ENCODE measurements at places on chromosomes 6 and 20.

DNA sequence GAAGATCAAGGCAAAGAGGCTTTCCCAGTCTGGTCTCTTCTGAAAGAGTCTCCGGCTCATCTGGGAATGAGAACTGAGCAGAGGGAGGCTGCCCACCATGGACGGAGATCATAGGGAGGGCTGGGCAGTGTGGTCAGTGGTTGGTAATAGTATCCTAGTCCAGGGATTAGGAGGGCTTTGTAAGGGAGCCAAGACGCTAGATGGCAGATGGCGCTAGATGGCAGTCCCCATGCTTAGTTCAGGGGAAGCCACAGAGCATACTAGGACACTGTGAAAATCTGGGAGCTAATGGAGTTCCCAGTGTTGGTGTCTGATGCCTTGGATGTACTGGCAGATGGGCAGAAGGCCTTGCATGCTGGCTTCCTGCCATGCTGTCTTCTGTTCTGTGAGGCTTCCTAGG lies 21.7 kb upstream of the DAAM2 start:
- no peak for DNase-seq

- no peak for DNase-seq
Observed at GRCh38 chr6:77456531-77457248, 6.6 kb downstream of the HTR1B start.

GRCh38 chr6:157143171-157143889 lies 180.0 kb downstream of the TMEM242 start:
- DNase-seq: no peak

GRCh38 chr6:91590191-91590590 lies 1003.3 kb upstream of the MAP3K7 start:
- no peak for DNase-seq

GRCh38 chr20:2357114-2357513 lies 23.6 kb upstream of the TGM6 start:
- DNase-seq: no peak

GRCh38 chr6:76631622-76632021 lies 559.2 kb upstream of the IMPG1 start:
- no peak for DNase-seq

DNA sequence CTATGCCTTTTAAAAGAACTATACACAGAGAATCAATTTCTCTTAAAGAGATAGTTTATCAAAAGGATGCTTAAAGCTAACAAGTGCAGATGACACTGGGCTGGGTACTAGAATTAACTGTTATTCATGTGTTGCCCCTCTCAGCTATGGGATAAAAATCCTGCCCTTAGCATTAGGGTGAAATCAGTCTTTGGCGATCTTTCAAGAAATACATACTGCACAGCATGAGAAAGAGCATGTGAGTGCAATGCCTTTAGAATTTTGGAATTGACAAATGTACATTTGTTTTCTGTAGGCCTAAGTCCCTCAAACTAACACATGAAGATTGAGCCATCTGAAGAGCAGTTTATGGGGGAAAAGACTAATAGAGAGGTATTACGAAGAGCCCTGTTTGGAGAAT lies 115.4 kb downstream of the ZFP64 start:
- no peak for DNase-seq

Data from NCI-H187 treated with DMSO at 0.1 percent for 48 hours (cell line).